ENCODE measurements at places on chromosomes 2 and 18.

DNA sequence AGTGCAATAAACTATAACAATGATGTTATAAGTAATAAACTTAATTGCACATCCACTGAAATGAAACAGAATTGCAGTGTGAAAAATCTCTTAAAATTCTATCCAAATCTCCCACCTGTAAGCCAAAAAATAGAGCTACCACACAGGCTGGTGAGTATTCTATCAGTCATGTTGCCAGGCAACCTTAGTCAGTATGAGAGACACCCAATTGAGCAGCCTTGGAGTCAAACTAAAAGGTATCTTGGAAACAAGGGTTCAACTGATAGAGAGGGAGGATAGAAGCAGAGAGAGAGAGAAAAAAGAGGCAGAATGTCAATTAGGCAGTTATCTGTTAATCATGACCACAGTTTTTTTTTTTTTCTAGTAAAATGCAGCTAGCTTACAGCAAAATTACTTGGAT, 45.8 kb downstream of the GALNT13 start:
- no peak for DNase-seq

DNA sequence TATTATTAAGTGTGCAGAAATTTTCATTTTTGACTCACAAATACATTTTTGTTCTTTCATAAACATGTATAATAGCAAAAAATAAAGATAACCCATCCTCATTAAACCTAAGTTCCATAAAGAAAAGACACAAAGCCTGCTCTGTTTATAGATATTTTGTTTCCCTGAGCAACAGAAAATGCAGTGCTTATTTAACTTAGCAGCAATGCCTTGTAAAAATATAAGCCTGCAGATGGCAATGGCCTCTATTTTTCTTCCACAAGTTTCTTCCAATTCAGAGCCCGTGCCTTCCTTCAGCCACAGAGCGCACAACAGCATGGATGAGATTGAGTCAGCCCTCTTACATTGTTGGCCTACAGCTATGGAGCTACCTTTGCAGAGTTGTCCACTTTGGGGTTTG, 43.6 kb downstream of the PKP4 start:
- DNase-seq = no peak

GRCh38 chr2:16425462-16426336, 239.9 kb downstream of the CYRIA start:
- DNase-seq = no peak

DNA sequence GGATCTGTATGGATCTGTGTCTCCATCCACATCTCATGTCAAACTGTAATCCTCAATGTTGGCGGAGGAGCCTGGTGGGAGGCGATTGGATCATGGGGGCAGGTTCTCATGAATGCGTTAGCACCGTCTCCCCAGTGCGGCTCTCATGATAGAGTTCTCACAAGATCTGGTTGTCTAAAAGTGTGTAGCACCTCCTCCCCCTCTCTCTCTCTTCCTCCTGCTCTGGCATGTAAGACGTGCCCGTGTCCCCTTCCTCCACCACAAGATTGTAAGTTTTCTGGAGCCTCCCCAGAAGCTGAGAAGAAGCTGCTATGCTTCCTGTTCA, 55.0 kb upstream of the ROCK2 start:
- DNase-seq = no peak

DNA sequence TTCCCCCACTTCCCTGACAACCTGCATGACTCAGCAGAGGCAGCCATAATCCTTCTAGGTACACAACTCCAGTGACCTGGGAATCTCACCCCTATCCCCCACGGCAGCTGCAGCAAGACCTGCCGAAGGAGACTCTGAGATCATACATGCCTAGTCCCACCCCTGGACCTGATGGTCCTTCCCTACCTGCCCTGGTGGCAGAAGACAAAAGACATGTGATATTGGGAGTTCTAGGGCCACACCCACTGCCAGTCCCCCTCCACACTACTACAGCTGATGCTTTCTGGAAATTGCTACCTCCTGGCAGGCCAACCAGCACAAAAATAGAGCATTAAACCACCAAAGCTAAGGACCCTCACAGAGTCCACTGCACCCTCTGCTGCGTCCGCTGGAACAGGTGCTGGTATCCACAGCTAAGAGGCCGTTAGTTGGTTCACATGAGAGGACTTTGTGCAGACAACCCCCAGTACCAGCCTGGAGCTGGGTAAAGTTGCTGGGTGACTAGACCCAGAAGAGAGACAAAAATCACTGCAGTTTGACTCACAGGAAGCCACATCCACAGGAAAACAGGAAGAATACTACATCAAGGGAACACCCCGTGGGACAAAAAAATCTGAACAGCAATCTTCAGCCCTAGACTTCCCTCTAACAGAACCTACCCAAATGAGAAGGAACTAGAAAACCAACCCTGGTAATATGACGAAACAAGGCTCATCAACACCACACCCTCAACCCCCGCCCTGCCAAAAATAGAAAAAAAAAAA, 12.5 kb downstream of the MARCO start:
- DNase-seq = no peak

Data from GM13976 (cell line).